ENCODE measurements at places on chromosomes 2 and 18.

- no peak for DNase-seq
Measured at GRCh38 chr2:135960656-135961551, 24.5 kb downstream of the DARS1 start.

DNA sequence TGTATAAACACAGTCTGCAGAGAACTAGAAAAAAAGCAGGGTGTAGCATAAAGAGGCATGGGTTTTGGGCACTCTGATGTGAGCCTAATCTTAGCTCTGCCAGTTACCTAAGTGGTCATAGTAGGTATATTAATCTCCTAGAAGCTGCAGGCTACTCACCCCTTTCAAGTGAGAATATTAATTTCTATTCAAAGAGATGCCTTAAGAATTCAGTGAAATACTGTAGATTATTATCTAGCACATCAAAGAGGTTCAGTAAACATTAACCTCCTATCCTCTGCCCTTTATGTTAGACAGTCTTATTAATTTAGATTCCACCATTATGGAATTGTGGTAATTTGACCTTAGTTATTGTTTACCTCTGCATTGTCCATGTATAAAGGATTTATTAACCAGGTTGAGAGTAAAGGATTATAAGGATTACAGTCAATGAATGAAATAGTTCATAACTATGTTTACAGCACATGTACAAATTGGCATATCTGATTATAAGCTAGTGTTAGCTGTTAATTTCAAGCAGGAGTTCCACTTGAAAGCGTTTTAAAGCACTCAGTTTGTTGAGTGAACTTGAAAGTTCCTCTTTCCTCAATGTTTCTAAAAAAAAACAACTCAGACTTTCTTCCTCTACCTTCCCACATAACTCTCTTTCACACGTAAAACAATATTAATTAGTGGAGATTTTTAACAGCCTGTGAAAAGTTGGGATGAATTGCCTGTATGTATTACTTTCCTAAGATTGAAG lies 150.6 kb upstream of the EPC2 start:
- DNase-seq = peak; percentile 6

GRCh38 chr2:202910698-202911097 lies 775 bp downstream of the WDR12 start:
- peak; percentile 36 for DNase-seq

DNA sequence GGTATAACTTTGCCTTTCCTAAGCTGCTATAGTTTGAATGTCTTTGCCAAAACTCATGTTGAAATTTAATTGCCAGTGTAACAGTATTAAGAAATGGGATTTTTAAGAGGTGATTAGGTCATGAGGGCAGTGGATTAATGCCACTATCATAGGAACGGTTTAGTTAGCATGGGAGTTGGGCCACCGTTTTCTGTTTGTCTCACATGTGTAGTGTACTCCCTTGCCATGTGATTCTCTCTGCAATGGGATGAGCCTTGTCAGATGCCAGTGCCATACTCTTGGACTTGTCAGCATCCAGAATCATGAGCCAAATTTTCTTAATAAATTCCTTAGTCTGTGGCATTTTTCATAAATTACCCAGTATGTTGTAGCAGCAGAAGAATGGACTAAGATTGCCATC lies 388.9 kb upstream of the RGPD4 start:
- no peak for DNase-seq

DNA sequence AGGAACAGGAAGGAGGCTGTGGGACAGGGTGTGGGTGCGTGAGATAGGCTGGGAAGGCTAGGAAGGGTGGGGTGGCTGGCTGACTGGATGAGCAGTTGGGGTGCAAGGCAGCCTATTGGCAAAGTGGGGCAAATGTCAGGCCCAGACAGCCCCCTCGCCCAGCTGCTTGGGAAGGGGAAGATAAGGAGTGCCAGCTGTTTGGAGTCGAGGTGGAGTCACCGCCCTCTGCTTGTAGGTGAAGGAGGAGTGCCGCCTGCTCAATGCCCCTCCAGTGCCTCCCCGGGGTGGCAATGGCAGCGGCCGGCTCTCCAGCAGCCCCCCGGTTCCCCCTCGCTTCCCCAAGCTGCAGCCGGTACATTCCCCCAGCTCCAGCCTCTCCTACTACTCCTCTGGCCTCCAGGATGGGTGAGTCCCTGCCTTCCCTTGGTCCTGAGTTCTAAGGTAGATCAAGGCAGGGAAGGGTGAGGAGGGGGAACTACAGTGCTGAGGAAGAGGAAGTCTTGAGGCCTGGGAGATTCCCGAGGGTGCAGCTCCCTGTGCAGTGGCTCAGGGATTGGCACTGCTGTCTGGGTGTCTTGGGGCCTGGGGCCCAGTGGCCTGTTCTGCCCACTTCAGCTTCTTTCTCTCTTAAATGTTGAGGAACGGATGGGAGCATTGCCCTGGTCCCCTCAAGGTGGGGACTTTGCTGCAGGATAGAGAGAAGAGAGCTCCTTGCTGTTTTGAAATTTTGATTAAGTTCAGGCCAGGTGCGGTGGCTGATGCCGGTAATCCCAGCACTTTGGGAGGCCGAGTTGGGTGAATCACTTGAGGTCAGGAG lies 13.3 kb downstream of the GAREM2 start:
- peak; percentile 36 for DNase-seq

DNA sequence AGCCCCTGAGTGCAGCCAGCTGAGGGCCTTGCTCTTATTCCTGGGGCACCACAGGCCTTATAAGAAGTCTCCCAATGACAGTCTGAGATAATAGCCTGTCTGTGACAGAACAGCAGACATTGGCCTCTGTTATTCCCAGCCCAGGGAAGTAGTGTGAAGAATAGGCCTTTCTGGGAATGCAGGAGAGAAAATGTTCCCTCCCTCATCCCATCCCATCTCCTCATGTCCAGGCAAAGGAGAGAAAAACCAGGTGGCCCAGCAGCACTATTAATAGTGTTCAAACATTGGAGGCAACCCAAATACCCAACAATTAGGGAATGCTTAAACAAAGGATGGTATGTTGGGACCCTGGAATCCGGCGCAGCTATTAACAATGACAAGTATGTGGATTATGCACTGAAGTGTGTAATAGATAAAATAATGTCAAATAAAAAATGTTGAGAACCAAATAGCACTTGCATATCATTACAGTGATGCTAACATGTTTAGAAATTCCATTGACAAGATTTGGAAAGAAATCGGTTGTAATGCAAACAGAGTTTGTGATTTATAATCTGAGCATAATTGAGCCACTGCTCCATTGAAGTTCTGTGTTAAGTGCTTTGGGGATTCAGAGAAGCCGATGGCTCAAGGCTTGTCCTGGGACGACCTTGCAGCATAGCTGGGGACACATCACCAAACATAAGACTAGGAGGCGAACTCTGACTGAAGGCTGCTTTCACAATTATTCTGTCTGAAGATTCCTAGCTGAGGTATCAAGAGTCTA lies 69.3 kb downstream of the LBH start:
- DNase-seq = no peak

DNA sequence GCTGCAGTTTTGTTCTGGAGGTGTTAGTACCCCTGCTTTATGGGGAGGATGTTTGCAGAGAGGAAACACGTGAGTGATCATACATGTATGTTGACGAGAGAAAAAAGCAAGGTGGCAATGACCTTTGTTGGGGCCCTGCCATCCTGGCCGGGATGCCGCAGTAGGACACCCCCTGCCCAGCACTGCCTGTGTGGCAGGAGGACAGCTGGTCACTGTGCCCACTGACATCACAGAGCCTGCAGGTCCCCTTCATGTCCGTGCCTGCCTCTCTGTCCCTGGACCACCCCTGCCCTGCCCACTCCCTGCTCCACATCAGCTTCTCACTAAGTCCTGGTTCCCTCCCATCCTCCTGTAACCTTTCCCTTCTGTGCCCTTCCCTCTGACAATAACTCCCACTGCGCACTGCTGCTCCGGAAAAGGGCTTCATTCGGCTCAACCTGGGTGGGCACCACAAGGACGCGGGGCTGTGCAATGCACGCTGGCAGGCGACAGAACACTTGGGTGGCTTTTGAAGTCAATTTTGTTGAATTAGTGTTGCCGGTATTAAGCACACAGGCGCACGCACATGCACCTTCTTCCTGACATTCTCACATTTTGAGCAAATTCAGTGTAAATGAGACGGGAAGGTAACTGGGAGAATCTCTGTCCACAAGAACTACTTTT lies 51.5 kb upstream of the TWIST2 start:
- no peak for DNase-seq

DNA sequence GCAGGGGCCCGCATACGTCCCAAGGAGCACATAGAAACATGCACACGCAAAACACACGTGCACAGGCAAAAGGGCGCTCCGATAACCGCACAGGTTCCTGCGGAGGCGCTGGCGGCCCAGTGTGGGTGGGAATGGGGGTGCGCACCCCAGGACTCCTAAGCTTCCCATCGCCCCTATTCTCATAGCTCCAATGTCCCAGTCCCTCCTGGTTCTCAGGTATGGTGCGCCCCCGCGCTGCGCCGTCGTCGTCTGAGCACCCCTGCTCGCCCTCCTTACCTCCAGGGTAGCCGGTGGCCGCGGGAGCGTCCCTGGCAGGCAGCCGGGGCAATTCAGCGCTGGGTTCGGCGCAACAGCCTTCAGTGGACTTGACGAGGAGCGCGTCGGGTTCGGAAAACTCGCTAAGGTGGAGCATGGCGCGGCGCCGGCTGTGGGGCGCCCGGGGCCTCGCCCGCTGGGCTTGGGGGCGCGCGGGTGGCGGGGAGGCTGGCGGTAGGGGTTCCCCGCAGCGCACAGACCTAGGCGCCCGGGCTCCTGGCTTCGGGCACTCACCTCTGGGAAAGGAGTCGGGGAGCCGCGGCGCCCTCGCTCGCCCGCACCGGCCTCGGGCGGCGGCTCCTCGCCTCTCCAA lies 328 bp downstream of the EGR4 start:
- peak; percentile 27 for DNase-seq

GRCh38 chr2:42328148-42328833 lies 32.7 kb downstream of the COX7A2L start:
- peak; percentile 54 for DNase-seq

- peak; percentile 78 for DNase-seq
Measured at GRCh38 chr2:61288070-61288841, 126.3 kb downstream of the C2orf74 start.

- DNase-seq = no peak
Measured at GRCh38 chr18:37956902-37957301, 391.3 kb upstream of the CELF4 start.

DNA sequence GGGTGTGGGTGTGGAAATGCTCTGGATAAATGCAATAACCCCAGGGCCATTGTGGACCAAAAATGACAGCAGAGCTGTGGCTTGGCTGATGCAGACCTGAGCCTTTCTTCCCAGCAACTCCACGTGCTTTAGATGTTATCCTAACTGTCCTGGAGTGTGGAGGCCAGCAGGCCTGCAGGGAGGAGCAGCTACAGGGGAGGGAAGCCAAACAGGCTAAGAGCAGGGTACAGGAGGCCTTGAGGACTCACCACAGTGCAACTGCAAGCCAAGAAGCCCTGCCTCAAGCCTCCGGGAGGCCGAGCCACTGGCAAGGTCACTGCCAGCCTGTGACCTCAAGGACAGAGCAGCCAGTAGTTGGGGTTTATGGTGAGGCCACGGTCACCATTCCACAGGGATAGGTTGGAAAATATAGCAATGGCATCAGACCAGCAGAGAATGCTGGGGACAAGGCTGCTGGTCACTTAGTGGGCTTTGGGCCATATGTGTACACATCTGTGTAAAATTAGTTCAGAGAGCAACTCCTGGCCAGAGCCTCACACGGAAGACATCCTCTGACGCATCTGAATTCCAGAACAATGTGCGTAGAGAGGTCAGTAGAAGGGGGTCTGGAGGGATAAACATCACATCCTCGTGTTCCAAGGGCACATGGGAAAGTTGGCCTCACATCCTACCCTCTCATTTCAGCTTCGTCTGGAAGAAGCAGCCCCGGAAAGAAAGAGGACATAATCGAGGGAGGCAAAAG lies 76.2 kb upstream of the UPP2 start:
- DNase-seq = no peak

- DNase-seq = no peak
Measured at GRCh38 chr2:72127401-72128058, 20.1 kb downstream of the CYP26B1 start.

- DNase-seq = no peak
Measured at GRCh38 chr2:101428422-101429176, 41.3 kb upstream of the CREG2 start.

- no peak for DNase-seq
Measured at GRCh38 chr2:203470371-203470770, 64.7 kb downstream of the RAPH1 start.

DNA sequence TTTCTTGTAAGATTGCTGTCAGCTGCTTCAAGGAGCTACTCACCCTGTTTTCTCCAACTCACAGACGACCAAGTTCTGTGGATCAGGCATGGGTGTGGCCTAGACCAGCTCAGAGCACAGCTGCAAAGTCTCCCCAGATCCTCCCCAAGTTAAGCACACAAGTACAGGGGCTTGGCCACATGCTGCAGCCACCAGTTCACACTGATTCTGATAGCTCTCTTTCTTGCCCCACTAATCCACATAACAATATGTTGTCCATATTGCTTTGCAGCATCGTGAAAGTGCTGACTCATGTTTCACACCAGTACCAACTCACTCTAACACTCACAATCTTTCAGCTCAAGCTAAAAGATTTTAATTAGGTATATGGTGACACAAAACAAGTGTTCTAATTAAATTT lies 437.0 kb downstream of the PARD3B start:
- peak; percentile 53 for DNase-seq

- no peak for DNase-seq
Measured at GRCh38 chr18:3140342-3140741, 79.4 kb downstream of the MYOM1 start.

DNA sequence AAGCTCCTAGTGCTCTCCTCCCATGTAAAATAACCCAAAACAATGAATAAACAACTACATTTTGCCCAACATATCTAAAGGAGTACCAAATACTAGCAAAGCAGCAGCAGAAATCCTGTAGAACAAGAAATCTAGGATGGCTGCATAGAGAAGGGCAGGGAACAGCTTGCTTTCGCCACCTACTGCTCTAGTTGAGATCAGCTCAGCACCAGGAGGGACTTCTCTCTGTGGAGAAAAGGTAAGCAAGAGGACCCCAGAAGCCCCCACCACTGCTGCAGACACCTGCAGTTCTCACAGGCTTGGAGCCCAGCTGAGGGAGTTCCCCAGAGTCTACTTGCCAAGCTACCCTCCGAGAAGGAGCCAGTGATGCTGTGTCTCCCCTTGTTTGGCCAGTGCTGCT lies 243.0 kb upstream of the CHST9 start:
- no peak for DNase-seq

DNA sequence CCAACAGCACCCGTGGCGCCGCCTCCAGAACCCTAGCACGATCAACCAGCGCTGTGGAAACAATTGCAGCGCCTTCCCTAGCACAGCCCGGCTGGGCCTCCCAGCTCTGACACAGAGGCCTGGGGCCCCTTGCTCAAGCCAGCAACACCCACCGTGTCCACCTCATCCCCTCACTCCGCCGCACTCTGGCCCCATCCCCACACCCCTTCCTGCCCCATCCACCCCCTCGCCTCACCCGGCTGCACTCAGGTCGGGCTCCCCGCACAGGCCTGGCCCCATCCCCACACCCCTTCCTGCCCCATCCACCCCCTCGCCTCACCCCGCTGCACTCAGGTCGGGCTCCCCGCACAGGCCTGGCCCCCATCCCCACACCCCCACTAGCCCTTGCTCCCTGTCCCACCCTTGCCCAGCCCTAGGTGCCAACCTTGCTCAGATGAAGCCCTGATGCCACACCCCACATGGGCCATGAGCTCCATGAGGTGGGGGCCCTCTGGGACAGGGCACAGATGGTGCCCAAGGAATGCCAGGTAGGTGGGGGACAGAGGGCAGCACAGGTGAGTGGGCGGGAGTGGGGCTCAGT lies 28.7 kb downstream of the KIF1A start:
- DNase-seq = no peak
